ENCODE measurements at places on chromosomes 16 and 17.
A peak's percentile ranks its signal among the peaks of the same experiment; 100 is the strongest.

DNA sequence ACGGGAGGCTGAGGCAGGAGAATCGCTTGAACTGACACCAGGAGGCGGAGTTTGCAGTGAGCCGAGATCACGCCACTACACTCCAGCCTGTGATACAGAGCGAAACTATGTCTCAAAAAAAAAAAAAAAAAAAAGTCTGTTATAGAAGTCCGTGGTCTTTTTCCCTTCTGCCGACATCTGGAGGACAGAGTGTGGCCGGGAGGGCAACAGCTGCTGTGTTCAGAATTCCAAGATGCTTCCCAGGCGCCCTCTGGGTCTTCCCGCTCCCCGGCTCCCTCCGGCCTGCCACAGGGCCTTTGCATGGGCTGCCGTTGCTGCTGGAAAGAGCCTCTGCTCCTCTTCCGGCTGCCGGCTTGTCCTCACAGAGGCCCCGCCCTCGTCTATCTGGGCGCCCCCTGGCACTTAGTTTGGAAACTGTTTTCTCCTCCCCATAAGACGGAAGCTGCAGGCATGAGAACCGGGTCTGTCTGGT, 2.4 kb upstream of the CACNA1H start:
- peak; percentile 29 for DNase-seq

GRCh38 chr16:14186007-14186794, 115.1 kb downstream of the MRTFB start:
- DNase-seq: peak; percentile 94

DNA sequence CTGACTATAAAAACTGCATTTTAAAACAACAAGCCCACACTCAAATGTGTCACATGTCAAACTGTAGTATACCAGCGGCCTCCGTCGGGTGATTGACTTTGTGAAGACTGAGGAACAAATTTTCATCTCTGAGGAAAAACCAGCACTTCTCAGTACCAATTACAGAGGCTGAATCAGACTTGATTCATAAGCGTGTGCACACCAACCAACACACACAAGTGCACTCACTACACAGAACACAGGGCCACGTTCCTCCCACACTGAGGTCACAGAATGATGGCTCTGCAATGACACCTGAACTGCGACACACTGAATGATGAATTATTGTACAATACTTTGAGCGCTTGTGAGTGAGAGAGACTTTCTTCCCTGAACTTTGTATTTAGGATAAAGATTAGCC, 29.6 kb downstream of the XPO6 start:
- no peak for DNase-seq

GRCh38 chr17:47905221-47905733, 9.2 kb downstream of the SP2 start:
- DNase-seq: no peak

DNA sequence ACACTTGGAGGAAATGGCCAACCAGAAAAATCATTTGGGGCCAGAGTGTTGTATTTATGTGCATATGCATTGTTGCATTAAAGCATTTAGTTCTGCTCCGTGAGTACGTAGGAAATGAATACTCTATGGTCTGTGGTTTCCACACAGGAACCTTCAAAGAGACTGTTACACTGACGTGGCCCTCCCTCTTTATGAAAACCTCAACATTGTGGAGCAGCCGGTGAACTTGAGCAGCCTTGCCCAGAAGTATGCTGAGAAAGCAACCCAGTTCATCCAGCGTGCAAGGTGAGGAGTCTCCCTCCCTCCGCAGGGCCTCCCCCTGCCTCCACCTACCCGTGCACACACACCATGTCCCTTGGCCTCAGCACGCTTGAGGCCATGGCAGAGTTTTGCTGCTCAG, 65.2 kb downstream of the ARSG start:
- no peak for DNase-seq

DNA sequence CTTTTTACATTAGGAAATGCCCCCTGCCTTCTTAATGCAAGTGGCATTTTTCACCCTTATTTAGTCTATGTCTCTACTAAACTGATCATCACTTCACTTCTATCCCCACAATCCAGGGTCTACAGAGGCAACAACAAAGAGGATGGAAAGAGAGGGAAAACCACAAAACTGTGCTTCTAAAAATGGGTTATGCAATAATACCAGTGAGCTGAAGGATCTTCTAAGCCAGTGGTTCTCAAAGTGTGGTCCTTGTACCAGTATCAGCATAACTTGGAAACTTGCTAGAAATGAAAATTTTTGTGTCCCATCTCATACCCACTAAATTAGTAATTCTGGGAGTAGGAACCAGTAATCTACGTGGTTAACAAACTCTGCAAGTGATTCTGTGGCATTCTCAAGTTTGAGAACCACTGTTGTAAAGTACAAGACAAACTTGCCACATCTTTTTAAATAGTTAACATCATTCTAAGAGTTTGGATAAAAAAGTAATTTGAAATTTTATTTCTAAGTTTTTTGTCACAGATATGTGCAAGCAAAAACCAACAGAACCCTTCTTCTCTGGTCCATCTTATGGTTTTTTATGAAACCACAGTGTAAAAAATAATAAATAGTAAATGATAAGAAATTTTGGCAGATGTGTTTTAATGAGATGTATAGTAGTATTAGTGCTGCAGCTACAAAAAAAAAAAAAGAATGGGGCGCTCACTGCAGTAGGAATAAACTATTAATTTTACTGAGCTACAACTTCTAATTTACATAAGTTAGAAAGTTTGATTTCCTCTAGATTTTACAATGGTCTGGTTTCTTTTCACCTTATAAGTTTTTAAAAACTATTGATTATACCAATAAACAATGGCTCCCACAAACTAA, 16.2 kb downstream of the CDC27 start:
- no peak for DNase-seq

- no peak for DNase-seq
These were observed 69.0 kb downstream of the GRIN2A start for GRCh38 chr16:10113248-10113647.

GRCh38 chr16:63323055-63323454, 1286.8 kb upstream of the CDH8 start:
- no peak for DNase-seq

DNA sequence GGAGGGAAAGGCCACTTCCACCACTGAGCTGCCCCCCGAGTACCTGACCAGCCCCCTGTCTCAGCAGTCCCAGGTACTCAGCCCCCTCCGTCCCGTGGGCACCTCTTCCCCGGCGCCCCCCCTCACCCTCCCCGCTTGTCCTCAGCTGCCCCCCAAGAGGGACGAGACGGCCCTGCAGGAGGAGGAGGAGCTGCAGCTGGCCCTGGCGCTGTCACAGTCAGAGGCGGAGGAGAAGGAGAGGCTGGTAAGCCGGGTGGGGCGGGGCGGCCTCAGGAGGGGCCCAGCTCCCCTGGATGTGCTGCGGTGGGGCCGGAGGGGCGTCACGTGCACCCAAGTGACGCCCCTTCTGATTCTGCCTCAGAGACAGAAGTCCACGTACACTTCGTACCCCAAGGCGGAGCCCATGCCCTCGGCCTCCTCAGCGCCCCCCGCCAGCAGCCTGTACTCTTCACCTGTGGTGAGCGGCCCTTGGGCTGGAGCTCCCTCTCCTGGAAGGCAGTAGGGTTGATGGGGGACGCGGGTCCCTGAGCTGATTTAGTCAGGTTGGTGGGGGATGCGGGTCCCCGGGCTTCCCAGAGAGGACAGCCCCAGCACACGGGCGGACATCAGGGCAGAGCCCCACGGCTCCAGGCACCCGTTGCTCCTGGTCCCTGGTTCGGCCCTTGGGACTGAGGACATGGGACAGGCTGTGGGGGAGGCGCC, 9.5 kb upstream of the MRPL12 start:
- no peak for DNase-seq

DNA sequence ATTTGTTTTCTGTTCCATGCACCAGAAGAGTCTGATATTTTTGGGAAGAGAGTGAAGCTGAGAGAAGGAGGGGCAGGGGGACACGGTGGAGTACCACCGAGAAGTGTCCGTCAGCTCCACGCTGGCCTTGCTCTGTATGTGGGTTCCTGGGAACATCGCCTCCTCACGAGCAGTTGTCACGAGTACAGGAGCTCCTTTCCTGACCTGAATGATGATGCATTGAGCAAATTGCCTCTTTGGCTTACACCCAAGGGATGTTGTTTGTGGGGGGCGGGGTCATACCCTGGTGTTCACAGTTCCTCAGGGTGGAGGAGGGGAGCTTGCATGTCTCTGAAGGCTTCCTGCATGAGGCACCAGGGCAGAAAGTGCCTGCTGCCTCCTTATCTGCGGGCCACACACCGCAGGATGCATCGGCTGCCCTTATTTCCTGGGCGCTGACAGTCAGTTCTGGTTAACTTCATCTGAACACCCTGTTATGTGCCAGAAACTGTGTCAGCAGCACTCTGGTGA, 36.2 kb downstream of the RGS9 start:
- DNase-seq: peak; percentile 74

DNA sequence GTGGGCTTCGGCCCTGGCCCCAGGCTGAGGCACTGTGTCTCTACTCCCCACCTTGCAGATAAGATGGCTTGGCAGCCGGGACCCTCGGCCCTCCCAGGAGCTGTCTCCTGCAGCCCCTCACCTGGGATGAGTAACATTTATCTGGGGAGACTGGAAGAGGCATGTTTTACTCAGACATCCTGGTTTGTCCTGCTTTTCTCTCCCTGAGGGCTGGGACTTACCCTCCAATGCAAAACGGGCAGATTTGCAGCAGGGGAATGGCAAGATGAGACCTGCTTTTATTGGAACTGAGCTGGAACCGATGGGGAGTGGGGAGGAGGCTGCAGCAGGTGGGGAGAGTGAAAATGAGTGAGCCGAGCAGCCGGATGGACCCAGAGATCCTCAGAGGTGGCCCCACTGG, 27.3 kb upstream of the UBE2G1 start:
- DNase-seq: no peak

GRCh38 chr16:4494746-4495490, 18.7 kb downstream of the HMOX2 start:
- DNase-seq: no peak

- no peak for DNase-seq
These were observed 189.6 kb downstream of the MSI2 start for GRCh38 chr17:57445772-57446472.

DNA sequence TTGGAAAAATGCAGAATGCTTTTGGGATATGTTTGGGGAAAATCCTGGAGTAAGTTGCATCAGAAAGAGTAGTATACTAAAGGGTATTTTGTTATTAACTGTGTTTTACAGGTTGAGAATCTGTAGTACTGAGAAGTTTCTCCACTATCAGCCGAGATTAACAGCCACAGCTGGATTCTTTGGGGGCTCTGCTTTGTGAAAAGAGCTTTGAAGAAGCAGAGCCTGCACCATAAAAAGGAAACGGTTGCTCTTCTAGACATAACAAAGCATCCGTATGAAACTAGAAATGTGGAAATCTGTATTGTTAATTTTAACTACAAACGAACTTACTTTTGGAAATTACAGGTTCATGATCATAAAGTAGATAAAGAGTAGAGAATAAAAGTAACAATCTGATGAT, 5.3 kb downstream of the NLK start:
- no peak for DNase-seq

GRCh38 chr16:27985981-27986380, 77.5 kb downstream of the GSG1L start:
- no peak for DNase-seq

GRCh38 chr16:87897521-87898505, 28.5 kb upstream of the SLC7A5 start:
- no peak for DNase-seq

GRCh38 chr16:90023078-90023447, 3.8 kb upstream of the DBNDD1 start:
- DNase-seq: no peak

DNA sequence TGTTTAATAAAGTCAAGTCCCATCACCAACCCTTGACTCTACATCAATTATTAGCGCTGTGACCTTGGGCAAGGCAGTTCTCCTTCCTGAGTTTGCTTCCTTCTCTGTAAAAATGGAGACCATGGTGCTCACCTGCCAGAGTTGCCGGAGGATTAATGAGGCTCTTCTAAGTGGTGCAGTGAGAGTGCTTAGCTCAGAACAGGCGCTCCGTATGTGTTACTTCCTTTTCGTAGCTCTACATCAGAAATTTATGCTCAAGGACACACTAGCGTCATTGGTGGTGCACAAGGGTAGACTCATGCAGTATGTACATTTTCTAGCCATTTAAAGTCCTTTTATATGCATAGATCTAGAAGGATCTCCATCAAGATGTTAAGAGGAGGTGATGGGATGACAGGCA, 17.4 kb upstream of the CMIP start:
- no peak for DNase-seq

DNA sequence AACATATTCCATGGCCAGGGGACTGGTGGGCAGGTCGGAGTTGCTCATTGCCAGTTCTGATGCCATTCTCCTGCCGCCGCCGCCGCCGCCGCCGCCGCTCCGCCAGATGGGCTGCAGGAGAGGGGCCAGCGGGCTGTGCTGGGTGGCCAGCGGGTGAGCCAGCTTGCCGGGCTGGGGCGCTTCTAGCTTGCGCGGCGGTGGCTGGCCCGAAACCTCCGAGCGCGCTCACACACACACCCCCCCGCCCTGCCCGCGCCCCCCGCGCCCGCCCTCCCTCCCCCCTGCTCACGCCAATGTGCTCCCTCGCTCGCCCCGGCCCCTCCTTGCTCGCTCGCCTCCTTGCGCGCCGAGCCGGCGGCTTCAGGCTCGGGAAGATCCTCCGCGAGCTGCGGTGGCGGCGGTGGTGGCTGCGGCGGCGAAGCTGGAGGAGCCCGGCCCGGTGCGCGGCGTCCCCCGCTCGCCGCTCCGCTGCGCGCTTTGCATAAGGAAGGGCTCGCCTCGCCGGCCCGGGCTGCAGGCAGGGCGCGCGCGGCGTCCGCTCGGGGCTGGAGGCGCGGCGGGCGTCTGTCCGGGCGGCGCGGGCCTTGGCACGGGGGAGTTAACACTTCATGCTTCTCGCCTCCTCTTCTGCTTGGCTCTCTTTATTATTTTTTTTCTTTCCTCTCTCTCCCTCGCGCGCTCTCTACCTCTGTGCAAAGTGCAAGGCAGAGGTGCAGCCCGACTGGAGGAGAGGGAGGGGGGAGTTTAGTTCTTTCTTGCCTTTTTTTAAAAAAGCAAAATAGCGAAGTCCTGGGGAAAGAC, 500 bp downstream of the MAF start:
- peak; percentile 73 for DNase-seq

- no peak for DNase-seq
These were observed 12.1 kb downstream of the DNAJC7 start for GRCh38 chr17:42005166-42005565.
